Left ventricle myocardium superior (tissue), 1 donor: ENCODE measurements at places on chromosomes 12 and 14. TPM values are rescaled to one million over a fixed set of nuclear protein-coding genes. Genes with fewer than 3 reads are reported as not detected.

DNA sequence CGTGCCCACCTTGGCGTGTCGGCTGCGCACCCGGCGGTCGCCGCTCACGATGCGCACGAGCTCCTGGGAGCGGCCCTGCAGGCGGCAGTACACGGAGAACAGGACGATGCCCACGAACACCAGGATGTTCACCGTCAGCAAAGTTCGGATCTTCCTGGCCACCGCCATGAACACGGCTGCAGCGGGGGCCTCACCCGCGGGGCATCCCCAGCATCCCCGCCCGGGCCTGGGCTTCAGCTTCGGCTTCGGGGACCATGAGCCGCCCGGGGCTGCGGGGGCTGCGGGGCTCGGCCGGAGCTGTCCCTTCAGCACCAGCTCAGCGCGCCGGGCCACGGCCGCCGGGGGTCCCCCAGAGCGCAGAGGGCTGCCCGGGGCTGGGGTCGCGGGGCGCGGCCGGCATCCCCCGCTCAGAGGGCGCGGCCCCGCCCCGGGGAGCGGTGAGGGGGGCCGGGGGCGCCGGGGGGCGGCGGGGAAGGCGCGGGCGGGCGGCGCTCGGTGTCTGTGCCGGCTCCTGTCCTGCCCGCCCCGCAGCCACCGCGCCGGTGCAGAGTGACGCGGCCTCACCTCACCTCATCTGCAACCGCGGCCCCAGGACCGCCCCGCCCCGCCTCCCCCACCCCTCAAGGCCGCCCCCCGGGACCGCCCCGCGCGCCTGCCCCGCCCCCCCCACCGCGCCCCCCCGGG is at the start of gene GALNT9:
TSS of gene GALNT9 (minus strand) at position 554 of the 684 bp plus-strand sequence. CDS start at position 168, 386 bp downstream.
- no peak for DNase-seq

Gene SERPINA9
- not detected for total RNA-seq

Gene RAD9B
- total RNA-seq, result 0.62 TPM

Gene PCED1B
- total RNA-seq, result 1.1 TPM

Gene MIPOL1
- total RNA-seq, result 6.5 TPM

Gene PPP4R3A
- 53.2 TPM for total RNA-seq
